IPS-NIHi11 (cell line): ENCODE measurements at places on chromosomes 2 and 18.

DNA sequence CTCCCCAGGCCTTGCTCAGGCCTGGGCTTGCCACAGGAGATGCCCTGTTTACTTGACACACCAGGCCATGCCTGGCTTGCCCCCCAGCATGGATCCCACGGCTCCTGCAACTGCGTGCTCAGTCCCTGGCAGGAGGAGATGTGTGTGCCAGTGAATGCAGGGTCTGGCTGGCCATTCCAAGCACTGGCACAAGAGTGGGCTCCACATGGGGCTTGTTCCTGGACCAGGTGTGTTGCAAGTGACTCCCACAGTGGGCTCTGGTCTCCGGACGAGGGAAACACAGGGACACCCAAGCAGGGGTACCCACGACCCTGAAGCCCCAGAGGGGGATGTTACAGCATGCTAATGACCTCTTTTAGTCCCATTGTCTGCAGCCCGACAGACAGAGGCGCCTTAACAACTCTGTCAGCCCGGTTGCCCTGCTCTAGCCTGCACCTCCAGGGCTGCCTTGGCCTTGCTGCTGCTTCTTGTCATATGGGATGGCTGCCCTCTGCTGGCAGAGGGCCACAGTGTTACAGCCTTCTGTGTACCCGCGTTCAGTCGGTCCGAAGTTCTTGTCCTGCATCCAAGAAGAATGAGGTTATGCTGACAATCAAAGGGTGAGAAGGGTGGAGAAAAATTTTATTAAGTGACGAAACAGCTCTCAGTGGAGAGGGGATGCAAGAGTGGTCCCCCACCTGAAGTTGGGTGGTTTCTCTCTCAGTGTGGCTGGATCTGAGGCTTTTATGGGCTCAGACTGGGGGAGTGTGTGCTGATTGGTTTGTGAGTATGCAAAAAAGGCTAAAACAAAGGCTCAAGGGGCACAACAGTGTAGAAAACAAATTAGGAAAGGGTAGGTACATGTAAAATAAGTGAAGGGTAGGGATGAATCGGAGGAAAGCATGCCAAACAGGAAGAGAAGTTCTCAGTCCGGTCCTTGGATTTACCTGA lies 180.4 kb downstream of the MBD5 start:
- peak; percentile 36 for DNase-seq

DNA sequence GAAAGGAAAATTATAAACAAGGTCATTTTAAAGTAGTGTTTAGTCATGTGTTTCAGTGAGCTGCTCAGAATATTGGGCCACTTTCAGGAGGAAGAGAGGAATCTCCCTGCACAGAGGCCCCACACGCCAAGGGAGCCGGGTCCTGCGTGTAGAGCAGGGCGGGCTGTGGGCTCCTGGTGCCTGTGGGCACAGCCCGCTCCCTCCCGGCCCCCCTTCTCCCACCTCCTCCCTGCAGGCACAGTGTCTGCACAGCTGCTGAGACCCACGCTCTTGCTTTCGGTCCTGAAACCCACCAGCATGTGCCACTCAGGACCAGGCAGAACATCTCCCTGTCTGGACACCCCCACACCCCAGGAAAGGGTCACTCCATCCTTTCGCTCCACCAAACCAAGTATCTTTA lies 167.6 kb upstream of the SALL3 start:
- DNase-seq: no peak

GRCh38 chr2:21627938-21628337 lies 504.2 kb downstream of the TDRD15 start:
- no peak for DNase-seq

DNA sequence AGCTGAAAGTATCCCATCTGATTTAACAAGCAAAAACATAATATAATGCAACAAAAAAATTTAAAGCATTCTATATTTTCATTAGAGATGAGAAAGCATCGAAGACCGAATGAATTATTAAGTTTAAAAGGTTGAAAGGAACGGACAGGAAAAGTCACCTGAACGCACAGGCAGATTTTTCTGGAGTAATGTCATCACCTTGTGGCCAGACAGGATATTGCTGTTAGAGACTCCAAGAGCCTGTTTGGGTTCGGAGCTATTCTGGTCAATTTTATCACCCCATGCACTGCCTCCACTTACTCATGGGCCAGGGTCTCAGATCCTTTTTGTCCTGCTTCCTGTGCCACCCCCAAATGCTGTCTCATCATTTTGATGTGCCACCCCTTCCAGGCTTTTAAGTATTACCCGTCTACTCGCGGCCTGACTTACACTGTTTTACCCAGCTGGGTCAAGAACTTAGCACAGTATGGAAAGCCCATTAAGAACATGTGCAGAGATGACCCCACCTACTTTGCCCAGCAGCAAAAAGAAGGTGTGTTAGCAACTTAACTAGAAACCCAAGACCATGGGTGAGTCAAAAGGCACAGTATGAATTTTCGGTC lies 27.3 kb downstream of the GKN2 start:
- peak; percentile 81 for DNase-seq

GRCh38 chr18:62206593-62206992 lies 19.5 kb downstream of the RELCH start:
- no peak for DNase-seq

- DNase-seq: no peak
Measured at GRCh38 chr18:8841781-8842485, 136.6 kb downstream of the MTCL1 start.

GRCh38 chr18:20988726-20989125 lies 122.9 kb downstream of the ROCK1 start:
- DNase-seq: no peak

- no peak for DNase-seq
Measured at GRCh38 chr2:151918308-151918707, 90.1 kb upstream of the ARL5A start.

- DNase-seq: no peak
Measured at GRCh38 chr2:3741396-3741795, 38.0 kb downstream of the DCDC2C start.

DNA sequence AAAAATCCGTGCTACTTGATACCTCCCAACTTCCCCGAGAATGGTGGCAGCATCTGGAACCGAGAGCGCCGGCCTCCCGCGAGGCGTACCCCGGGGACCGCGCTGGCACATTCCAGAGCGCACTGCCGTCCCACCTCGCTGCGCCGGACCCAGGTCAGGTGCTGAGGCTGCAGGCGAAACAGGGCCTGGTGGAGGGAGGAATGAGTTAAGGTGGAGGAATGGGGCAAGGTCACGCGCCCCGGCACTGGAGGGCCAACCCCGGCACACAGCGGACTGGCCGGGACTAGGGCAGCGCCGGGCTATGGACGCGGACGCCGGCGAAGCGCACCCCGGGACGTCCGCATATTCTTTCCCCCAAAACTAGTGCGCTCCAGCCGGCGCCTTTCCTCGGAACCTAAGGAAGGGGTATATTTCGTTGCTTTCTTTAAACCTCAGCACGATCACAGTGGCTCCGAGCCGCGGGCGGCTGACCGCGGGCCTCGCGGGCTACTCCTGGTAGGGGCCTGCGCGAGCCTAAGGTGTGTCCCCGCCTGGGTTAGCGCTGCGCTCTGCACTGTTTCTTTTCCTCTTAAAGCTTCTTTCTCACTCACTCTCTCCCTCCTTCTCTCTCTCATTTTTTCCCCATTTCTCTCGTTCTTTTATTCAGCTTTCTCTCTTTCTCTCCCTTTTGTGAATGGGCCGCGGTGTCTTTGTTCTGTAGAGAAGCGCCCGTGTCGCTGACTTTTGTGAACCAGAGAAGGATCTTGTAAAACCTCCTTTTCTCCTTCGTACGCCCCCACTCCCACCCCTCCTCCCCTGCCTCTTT lies 2.1 kb upstream of the OTX1 start:
- DNase-seq: no peak

GRCh38 chr18:57813245-57813644 lies 10.1 kb upstream of the ATP8B1 start:
- peak; percentile 18 for DNase-seq

DNA sequence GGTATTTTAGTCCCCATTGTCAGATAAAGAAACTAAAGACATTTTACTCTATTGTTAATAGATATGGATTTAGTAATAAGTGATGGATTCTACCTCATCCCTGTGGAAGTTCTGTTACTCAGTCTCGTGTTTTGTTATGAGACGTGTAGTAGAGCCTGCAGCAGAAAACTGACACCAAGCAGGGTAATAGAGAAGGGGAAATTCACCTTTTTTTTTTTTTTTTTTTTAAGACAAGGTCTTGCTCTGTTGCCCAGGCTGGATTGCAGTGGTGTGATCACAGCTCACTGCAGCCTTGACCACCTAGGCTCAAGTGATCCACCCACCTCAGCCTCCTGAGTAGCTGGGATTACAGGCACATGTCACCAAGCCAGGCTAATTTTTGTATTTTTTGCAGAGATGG lies 164.5 kb downstream of the CERS6 start:
- DNase-seq: no peak

DNA sequence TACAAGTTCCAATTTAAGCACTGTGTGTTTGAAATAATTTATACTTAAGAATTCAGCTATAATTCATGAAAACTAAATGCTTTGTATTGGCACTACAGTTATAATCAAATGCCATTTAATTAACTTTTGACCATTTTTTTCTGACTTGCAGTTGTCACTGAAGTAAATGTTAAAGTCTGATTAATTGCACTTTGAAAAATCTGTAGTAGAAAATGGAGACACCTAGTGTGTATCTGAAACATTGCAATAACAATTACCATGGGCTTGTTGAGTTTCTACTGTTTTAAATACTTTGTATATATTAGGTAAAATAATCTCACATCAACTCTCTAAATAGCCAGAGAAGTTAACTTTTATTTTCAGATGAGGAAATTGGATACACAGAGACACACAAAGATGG lies 458.6 kb upstream of the FSIP2 start:
- no peak for DNase-seq

- no peak for DNase-seq
Measured at GRCh38 chr18:35117951-35118411, 76.8 kb downstream of the MAPRE2 start.

DNA sequence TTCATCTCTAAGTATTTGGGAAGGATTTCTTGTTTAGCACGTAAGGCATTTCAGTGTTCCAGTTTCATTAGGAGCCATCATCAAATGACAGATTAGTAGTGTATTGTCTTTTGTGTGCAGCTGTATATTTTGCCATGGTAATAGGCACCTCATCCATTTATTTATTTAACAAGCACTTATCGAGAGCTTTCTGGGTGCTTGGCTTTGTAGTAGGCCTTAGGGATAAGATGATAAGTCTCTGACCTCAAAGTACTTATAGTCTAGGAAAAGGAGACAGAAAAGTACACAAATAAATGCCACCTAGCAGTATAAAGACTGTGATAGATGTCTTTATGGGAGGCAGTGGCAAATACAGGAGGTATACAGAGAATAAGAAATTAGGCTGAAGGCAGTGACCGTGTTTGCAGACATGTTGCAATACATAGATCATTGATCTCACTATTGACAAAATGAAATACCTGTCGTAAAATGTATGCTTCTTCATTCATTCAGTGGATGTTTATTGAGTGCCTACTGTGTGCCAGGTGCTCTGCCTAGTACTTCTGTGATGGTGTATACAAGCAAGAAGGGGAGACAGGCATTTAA lies 265.9 kb downstream of the SETBP1 start:
- no peak for DNase-seq

GRCh38 chr2:232438091-232438490 lies 17.9 kb upstream of the ALPI start:
- no peak for DNase-seq

DNA sequence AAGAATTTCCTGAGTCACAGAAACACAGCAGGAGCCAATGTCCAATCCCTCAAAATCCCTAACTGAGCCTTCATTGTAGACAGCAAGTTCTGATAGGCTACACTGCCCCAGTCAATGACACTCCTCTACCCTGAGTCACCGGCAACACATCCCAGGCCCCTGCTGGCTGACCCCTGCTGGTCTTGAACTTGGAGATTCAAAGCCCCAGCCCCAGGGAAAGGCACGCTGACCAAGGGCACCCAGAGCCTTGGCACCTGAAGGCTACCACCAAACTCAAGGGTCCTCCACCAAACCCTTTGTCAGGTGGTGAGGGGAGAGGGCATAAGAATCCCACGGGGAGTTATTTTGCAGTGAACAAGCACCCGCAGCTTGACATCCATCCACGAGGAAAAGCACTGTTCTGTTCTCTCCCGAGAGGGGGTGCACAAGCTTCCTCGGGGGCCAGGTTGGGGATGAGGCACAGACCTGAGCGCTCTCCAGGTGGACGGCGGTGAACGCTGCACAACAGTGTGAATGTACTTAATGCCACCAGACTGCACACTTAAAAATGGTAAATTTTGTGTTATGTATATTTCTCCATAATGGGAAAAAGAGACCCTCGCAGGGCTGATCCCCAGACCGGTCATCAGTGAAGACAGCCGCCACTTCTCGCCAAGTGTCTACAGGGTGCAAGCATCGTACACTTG lies 46.9 kb downstream of the TFCP2L1 start:
- peak; percentile 55 for DNase-seq

- no peak for DNase-seq
Measured at GRCh38 chr2:221019668-221020067, 552.4 kb downstream of the EPHA4 start.

- no peak for DNase-seq
Measured at GRCh38 chr2:104897515-104898184, 43.7 kb downstream of the POU3F3 start.

- DNase-seq: no peak
Measured at GRCh38 chr2:42182654-42183308, 13.6 kb downstream of the EML4 start.

DNA sequence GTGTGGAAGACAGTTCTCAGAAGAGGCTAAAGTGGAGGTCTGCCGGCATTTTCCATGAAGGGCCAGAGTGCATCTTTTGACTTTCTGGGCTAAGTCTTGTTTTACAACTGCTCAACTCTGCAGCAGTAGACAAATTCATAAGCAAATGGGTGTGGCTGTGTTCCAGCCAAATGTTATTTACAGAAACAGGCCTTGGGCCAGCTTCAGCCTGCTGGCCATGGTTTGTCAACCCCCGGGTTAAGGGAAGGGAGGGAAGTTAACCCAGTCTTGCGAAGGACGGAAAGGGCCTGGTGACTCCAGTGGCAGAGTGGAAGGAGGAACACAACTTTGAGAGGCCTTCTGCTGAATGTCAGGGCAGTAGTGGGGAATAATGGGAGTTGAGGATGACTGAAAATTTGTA lies 34.3 kb upstream of the NCKAP5 start:
- DNase-seq: no peak
